AG08395 (cell line): ENCODE measurements at places on chromosomes 4 and X.

GRCh38 chr4:161791796-161792556, 371.8 kb downstream of the FSTL5 start:
- no peak for DNase-seq

GRCh38 chr4:16496501-16496900, 270.2 kb upstream of the TAPT1 start:
- peak; percentile 83 for DNase-seq

GRCh38 chr4:80072228-80072743, 743 bp downstream of the ANTXR2 start:
- DNase-seq: no peak

GRCh38 chr4:41323706-41324105, 67.0 kb downstream of the UCHL1 start:
- DNase-seq: no peak

- DNase-seq: no peak
These were observed 124.3 kb downstream of the ANTXR2 start for GRCh38 chr4:79948739-79949138.
